Activated CD4-positive, alpha-beta T cell treated with anti-CD3 and anti-CD28 coated beads, Interleukin-2, amount 50 U/mL, for 16 hours (primary cell): ENCODE measurements at places on chromosomes 2 and 18.

DNA sequence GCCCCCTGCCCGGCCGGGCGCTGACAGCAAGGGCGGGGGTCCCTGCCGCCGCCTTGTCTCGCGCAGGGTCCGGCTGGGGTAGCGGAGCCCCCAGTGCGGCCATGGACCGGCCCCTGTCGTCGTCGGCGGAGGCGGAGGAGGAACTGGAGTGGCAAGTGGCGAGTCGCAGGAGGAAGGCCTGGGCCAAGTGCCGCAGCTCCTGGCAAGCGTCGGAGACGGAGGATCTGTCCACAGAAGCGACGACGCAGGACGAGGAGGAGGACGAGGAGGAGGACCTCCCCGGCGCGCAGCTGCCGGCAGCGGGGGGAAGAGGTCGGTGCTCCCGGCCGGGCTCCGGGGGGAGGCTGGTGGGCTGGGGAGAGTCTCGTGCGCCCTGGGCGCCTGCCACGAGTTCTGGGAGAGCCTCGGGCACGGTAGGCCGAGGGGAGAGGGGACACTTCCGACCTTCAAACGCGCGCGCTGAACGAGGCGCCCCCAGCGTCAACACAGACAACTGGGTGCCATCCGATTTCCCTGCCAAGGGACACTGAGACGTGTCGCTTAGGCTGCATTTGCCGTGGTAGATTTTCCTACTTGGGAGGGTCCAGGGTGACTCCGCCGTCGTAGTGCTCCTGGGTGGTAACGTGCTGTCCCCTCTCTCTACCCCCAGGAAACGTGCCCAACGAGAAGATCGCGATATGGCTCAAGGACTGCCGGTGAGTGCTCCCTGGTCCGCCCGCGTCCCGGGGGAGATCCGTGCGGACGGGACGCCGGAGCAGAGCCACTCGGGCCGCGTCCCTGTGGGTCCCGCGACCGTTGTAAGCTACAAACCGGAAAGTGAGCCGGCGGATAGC lies 652 bp downstream of the ITPRID2 start:
- peak; percentile 63 for DNase-seq

- DNase-seq: no peak
Observed at GRCh38 chr2:130966149-130966774, 127.0 kb downstream of the FAM168B start.

- no peak for DNase-seq
Observed at GRCh38 chr2:85890522-85891176, 1.9 kb upstream of the ST3GAL5 start.

GRCh38 chr2:178380763-178381162 lies 70.2 kb downstream of the PRKRA start:
- DNase-seq: peak; percentile 49

DNA sequence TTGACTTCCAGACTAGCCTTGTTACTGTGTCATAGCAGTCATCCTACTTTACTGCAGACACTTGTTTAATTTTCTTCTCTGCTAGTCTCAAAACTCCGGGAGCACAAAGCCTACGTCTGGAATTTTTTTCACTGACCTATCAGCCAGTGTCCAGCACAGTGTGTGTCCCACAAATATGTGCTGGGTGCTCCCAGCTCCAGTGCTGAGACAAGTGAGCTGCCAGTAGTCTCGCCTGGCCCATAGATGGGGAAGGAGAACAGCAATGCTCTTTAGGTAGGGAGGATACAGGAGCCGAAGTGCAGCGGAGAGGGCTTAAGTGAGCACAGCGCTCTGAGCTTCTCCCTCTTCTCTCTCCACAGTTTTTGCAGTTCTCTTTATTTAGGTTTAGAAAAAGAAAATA lies 34.0 kb downstream of the ARHGAP28 start:
- no peak for DNase-seq

DNA sequence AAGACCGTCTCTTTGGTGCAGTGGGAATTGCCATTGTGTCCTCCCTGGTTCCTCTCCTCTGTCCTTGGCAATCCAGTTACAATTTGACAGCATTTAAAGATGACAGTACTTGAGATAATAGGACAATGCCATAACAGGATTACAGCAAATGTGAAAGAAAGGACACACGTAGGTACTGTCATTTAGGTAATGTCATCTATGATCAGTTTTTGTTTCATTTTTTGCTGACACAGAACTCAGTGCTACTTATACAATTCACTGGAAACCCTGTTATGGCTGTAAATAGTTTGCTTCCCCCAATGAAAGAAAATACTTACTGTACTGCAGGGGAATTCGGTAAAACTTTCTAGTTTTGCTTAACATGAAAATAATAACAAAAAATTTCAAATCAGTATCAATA lies 65.2 kb downstream of the BCL11A start:
- no peak for DNase-seq

DNA sequence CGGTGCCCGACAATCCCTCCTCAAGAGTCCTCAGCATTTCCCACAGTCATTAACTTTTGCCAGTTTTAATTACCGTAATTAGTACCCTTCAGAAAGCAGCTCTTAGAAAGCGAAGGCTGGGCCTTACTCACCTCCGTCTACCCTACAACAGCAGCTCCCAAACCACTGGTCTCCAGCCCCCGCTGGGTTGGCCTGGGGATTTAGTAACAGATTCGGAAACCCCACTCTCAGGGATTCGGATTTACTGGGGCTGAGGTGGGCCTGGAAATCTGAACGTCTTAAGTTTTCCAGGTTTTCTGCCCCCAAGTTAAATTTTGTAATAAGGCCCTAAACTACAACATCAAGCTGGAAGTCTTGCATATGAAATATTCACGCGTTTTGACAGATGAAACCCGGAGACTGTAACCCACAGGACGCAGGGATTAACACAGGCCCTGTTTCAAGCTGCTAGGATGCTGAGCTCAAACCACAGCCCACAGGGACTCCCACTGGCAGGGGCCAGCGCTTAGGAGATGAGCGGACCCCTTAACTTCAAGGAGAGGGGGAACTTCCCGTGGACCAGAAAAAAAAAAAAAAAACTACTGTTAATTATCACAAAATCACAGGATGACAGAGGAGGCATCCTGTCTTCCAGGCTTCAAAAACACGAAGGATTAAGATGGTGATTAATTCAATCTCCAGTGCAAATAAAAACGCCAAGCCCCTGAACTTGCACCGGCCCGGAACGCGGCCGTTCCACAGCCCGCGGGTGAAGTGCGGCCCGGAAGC lies 985 bp downstream of the ILKAP start:
- peak; percentile 12 for DNase-seq

DNA sequence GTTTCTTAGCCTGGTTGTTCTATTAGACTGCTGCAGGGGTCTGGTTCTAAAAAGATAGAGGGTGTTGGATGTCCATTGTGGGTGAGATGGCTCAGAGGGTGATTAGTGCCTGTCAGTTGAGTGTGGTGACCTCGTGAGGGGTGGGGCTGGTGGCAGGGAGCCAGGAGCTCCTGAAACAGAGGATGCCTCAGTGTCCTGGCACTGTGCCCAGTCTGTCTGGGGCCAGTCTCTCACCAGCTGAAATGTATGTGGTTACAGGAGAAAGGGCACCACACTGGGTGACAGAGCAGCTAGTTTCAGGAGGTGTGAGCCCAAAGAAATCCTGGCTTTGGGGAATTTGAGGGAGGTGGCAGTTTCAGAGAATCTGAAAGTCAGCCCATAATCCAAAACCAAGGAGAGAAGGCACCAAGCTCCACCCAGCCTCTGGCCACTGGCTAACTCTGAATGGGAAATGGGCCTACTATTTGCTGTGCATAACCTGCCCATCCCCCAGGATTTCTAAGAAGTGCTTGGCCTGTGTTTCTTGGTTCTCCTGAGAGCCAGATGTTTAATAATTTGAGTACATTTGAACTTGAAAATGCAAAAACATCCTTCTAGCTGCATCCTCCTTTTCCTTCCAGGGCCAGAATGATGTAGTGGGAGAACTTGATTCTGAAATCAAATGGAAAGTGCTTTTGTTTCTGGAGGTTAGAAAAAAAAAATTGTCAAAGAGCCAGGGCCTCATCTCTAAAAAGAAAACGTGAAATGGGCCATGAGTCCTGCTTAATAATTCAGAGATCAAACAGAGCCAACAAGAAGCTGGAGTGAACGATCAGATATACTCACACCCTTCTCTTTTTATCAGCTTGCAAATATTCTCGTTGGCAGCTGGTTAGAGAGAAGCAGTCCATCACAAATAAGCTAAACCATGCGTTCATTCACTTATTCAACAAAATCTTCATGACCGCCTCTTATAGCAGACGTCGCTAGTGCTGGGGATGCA lies 92.3 kb downstream of the B3GNT2 start:
- DNase-seq: no peak

DNA sequence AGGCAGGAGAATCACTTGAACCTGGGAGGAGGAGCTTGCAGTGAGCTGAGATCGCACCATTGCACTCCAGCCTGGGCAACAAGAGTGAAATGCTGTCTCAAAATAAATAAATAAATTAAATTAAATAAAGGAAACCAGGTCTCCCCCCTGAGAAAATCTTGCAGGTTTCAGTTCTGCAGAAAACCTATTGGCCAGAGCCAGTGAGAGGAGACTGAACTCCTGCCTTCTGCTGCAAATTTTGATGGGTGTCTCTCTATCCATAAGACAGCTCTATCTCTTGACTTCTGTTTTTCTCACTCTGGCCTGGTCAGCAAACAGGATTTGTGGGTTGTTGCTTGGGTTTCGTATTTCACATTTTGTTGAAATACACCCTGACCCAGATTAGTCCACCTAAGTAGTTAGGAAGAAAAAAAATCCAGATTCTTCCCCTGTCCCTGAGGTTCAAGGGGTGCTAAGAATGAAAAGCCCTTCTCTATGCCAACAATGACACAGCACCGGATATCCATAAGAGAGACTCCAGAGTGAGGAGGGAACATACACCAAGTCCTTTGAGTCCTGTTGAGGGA lies 86.7 kb upstream of the MAP4K4 start:
- no peak for DNase-seq

DNA sequence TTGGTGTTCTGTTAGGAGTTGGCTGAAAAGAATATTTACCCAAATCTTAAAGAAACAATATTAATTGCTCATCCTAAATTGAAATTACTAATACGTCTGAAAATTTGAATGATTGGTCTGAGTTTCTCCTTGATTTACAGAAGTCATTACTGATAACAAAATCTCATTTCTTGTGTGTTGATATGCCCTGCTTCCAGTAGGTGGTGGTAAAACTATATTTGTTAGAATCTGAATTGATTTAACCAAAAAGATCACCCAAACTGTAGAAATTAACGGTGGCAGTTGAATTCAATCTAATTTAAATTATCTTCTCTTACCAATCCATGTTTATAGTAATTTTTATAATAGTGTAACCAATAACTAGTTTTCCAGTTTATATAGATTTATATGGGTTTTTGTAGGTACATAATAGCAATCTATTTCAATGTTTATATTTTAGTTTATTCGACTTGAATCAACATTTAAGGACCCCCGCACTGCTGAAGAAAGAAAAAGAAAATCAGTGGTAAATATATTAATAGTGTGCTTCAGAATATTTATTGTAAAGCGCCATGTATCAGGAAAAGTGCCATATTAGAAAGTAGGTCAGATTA lies 38.3 kb downstream of the PAPOLG start:
- DNase-seq: peak; percentile 22

DNA sequence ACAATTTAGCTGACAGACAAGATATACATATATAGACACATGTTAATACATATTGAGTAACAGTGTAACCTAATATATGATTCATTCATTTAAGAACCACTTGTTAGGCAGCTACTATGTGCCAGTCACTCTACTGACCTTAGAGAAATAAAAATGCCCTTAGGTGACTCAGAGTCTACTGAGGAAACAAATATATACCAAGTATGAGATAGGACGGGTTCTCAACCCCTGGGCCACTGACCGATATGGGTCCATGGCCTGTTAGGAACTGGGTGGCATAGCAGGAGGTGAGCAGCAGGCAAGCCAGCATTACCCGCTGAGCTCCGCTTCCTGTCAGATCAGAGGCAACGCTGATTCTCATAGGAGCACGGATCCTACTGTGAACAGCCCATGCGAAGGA lies 14.8 kb downstream of the STRN start:
- no peak for DNase-seq

DNA sequence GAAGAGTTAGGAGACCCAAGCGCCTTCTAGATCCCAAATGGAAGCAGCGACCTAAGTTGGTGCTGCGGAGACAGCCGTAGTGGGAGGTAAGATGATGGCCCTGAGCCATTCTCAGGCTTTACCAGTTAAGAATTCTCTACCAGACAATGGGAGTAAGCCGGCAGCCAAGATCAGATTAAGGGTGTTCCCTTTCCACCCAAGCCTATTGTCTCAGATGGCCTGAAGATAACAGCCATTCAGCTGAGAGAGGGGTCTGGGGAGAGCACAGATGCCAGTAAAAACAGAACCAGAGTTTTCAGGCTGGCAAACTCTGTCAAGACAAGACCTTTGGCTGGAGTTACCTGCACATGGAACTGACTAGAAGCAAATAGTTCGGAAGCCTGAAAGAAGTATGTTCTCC lies 191.7 kb upstream of the HAAO start:
- no peak for DNase-seq

GRCh38 chr2:150792780-150793300 lies 305.4 kb upstream of the RND3 start:
- DNase-seq: no peak

GRCh38 chr2:127670957-127671290 lies 4.4 kb downstream of the LIMS2 start:
- no peak for DNase-seq

DNA sequence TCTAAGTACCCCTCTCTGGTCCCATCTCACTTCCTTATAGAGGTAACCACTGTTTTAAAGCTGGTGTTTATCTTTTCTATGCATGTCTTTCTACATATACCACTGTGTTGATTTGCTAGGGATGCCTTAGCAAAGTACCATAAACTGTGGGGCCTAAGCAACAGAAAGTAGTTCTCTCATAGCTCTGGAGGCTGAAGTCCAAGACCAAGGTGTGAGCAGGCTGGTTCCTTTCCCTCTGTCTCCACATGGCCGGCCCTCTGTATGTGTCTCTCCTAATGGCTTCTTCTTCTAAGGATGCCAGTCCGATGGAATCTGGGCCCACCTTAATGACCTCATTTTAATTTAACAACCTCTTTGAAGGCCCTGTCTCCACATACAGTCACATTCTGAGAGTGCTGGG lies 40.8 kb upstream of the ROCK2 start:
- no peak for DNase-seq

GRCh38 chr2:23486684-23487075 lies 101.7 kb downstream of the KLHL29 start:
- DNase-seq: no peak

- no peak for DNase-seq
Observed at GRCh38 chr2:147756069-147756468, 88.8 kb upstream of the ACVR2A start.

- DNase-seq: no peak
Observed at GRCh38 chr2:96831679-96832078, 12.1 kb downstream of the ANKRD23 start.

DNA sequence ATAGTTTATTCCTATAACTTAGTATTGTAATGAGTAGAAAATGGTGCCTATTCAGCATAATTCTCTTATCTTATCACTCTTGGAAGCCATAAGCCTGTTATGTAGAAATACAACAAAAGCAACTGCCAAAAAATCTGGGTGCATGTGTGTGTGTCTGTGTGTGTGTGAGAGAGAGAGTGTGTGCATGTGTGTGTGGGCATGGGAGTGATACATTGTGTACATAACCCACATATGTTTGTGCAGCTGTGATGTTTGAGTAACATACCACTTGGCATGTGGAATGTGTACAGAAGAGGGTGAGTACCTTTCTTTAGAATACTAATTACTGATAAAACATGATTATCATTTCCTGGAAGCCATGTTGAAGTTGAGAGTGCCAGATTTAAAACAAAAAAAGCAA lies 642.3 kb upstream of the SYT4 start:
- no peak for DNase-seq

- DNase-seq: no peak
Observed at GRCh38 chr2:233288663-233289062, 19.0 kb upstream of the SAG start.
